Activated CD4-positive, alpha-beta T cell treated with anti-CD3 and anti-CD28 coated beads, Interleukin-2, amount 50 U/mL, for 24 hours (primary cell): ENCODE measurements at places on chromosomes 12 and 14.

DNA sequence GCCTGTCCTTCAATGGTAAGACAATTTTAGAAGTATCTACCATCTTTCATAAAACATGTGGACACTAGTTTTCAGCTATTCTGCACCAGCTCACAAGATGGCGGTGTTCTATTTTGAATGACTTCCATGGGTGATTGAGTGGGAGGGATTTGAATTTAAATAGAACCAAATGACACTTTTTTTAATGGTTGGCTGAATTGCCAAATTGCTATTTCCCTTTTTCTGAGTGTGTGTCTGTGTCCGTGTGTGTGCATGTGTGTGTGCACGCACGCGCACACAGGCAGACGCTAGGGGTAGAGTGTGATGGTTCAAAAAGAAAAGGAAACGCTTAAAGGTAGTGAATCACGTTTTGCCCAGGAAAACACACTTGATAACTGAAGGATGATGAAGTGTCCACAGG, 362.6 kb downstream of the DAD1 start:
- peak; percentile 1 for DNase-seq

- no peak for DNase-seq
These were observed 173.5 kb upstream of the PDZRN4 start for GRCh38 chr12:41014643-41015020.

DNA sequence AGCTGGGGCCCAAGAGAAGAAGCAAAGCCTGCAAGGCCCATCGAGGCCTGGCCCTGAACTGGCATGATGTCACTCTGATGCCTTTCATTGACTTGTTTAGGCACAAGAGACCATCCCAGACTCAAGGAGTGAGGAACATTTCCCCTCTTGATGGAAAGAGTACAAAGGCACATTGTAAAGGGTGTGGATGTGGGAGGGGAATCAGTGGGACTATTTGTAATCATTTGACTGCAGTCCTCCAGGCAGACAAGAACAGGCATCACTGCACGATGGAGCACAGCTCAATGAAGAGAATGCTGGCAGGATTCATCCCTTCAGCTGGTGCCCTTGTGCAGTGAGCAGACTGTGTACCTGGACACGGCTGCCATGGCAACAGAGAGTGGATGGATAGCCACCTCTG, 87.9 kb downstream of the LGMN start:
- DNase-seq, result no peak

GRCh38 chr12:44848703-44849085, 27.4 kb downstream of the NELL2 start:
- no peak for DNase-seq

DNA sequence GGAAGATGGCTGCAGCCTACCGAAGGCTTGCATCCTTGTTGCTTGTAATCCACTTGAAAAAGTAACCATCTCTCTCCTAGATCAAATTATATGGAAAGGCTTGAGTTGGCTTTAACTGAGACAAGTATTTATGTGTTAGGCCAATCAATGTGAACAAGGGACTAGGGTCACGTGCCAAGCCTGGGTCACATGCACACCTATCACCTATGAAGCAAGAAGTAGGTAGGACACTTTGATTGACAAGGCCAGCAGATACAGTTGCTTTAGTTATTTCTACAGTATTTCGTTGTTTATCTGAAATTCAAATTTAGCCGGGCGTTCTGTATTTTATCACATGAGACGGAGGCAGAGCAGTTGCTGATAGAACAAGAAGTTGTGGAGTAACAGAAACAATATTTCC, 212.3 kb upstream of the OTX2 start:
- DNase-seq, result no peak

DNA sequence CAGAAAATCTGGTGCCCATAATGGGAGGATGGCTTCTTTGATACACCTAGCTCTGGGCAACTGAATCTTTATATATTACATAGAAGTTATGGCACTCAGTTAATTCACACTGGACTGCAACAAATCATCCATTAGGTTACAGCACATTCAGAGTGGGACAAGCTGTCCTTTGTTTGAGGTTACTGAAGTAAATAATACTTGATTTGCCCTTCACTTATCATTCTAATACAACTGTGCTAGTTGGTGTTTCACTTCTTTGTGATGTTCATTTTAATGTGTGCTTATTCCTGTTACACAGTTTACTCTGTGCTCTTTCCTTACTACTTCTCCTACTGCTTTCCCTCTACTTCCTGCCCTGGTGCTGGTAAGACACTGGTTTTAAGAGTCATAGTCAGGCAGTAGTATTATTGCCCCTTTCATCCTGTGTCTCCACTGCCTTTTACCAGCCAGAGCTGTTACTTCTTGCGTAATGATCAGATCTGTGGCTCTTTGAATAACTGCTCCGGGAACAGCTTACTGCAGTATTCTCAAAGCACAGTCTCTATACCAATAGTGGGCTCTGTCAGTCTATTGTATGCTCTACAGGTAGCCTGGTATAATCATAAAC, 36.4 kb upstream of the GXYLT1 start:
- no peak for DNase-seq

GRCh38 chr12:39077226-39077625, 171.8 kb upstream of the CPNE8 start:
- no peak for DNase-seq

DNA sequence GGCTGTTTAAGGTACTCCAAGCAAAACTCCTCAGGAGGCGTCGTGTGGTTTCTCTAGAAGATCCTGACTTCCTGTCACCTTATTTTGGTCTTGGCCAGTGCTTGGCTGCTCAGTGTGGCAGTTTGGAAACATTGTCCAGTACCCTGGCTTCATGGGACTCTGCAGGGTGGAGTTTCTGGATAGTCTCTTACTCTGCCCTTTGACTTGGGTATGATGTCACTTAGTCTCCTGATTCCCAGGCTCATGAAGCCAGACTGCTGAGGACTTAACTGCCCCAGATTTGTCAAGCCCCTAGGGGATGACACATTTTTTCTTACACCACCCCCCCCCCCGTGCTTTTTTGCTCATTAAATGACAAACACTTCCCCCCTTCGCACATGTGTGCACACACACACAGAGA, 82.7 kb downstream of the ADCK1 start:
- DNase-seq, result no peak

DNA sequence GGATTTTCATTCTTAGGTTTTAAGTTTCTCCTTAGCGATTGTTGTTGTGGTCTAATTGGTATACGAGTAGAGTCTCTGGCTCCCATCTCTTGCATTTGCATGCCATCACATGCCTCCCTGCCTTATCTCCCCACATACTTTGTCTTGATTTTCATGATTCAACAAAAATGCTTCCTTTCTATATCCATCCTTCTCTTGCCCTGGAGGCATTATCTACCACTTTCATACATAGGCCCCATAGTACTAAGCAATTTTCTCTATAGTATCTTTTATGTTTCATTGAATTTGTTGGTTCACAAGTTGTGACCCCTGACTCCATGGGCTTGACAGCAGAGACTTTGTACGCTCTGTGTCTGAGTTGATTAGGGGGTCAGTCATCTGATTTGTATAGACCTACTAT, 226.1 kb downstream of the ACSS3 start:
- DNase-seq, result no peak

DNA sequence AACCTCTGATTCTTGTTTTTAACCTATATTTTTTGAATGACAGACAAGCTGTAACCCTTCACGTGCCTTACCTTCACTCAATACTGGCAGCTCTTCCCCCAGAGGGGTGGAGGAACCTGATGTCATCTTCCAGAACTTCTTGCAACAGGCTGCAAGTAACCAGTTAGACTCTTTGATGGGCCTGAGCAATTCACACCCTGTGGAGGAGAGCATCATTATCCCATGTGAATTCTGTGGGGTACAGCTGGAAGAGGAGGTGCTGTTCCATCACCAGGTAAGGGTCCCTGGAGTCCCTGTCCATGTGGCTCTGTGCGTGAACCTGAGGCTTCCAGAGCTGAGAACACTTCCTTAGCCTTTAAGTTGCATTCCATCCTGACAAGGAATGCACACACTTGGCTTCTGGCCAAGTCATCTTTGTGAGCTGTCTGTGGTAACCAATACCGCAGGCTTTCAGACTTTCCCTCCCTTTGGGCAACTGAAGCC, 22.7 kb downstream of the TRAFD1 start:
- DNase-seq, result no peak

GRCh38 chr14:100530270-100531072, 56.7 kb downstream of the BEGAIN start:
- no peak for DNase-seq

DNA sequence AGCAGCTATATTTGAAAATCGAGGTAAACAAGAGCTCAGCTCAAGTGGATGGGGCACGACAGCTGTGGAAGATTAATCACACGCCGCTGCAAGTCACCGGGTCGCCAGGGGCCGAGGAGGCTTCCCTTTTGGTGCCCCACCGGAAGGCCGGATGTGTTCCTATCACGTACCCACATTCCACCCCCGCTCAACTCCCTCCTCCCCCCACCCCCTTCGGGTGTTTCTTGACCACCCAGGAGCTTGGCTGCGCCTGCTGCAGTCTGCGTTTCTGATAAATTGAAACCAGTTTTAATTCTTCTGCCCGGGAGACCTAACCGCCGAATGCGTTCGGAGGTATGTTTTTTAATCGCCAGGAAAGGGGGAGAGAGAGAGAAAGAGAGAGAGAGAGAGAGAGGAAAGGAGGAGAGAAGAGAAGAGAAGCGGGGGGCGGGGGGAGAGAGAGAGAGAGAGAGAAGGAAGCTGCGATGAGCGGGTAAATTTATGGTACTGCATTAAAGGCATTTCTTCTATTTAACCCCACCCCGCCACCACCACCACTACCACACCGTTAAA, 1.8 kb downstream of the SLC8A3 start:
- no peak for DNase-seq

GRCh38 chr12:51082561-51083125, 753 bp downstream of the CSRNP2 start:
- no peak for DNase-seq

DNA sequence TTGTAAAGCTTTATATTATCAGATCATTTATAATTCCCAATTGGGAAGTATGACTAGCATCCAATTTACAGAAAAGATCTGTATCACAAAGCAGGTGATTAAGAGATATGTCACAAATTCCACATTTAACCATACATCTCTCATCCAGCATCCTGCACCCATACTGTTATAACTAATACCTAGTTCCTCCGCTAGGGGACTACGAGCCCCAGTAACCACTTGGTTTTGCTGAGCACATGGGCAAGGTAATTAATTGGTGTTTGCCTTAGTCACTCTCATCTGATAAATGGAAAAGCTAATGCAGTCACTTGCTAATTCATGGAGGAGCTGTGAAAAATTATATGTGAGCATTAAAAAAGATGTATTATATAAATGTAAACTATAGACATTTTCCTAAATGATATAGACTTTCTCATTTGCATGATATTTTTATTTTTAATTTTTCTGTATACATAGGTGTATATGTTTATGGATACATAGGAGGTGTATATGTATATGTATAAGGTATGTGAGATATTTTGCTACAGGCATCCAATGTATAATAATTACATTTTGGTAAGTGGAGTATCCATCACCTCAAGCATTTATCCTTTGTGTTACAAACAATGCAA, 1031.8 kb downstream of the GALC start:
- no peak for DNase-seq

DNA sequence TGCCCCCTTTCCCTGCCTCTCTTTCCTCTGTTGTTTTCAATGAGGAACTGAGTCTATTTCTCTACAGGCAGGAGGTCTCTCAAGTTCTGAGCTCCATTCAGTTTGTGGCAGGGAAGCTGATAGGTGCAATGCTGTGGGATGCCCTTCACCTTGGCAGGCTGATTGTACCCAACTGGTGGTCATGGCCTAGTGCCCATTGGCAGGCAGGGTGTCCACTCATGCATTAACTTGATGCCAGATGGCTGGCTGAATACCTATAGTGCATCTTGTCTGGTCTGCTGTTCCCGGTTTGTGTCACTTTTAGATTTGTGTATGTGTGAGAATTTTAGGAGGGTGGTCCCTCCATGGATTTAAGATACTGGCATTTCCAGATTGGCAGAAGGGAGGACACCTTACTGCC, 20.0 kb upstream of the ITGA5 start:
- no peak for DNase-seq

DNA sequence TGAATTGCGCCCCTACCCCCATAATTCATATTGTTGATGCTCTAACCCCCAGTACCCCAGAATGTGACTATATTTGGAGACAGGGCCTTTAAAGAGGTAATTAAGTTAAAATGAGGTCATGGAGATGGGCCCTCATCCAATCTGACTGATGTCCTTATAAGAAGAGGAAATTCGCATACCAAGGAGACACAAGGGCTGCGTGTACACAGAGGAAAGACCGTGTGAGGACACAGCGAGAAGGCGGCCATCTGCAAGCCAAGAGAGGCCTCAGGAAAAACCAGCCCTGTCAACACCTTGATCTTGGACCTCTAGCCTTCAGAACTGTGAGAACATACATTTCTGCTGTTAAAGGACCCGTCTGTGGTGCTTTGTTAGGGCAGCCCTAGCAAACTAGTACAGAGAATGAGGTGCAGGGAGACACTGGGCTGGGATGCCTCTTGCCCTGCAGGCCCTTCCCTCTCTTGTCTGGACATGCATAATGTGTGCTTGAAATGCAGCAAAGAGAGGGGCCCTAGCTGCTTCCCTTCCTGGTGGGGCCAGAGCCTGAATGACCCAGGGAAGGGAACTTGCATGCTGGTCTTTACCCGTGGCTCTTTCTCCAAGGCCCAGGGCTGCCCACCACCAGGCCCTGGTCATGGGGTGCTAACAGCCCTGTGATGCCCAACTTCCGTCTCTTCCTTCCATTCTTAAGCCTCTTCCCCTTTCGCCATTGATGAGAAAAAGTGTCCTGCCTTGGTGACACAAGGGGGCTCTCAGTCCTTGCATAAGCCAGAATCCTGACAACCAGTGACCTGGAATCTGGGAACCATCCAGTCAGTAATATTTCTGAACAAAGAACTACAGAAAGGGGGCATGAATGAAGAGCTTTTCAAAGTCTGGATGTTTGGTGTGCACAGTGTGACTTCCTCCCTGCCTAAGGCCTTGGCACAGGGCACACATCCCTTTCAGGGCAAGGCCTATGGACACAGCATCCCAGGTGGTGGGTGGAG, 50.0 kb upstream of the GPATCH2L start:
- no peak for DNase-seq

DNA sequence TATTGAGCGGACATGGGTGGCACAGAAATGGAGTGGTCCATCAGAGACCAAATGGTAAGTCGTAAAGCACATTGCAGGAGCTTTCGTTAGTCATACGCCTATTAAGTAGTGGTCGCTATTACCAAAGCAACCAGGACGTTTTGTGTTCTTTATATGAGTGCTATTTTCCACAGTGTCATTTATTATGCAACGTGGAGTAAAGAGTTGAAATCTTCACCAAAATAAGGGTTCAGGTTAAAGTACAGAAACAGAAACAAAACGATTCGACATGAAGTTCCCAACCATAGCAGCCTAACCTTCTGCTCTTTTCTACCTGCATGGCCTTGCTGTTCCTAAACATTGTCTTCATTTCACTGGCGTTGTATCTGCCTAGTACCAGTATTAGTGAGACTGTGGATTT, 20.1 kb upstream of the FGD4 start:
- no peak for DNase-seq

GRCh38 chr12:109686523-109686922, 27.1 kb upstream of the FAM222A start:
- DNase-seq, result no peak

GRCh38 chr12:65184176-65184857, 14.9 kb downstream of the LEMD3 start:
- DNase-seq, result no peak

- DNase-seq, result no peak
These were observed 114.6 kb upstream of the MED13L start for GRCh38 chr12:116392061-116392460.

- no peak for DNase-seq
These were observed 3.6 kb upstream of the TNFRSF1A start for GRCh38 chr12:6345319-6346091.

GRCh38 chr12:10802587-10802986, at the start of gene TAS2R7:
TSS of gene TAS2R7 (minus strand) at chr12:10802627. CDS start at chr12:10802570, 57 bp downstream.
- no peak for DNase-seq
